ENCODE measurements at places on chromosomes 4 and X.

- DNase-seq = no peak
Observed at GRCh38 chrX:40249582-40249981, 151.8 kb upstream of the BCOR start.

- no peak for DNase-seq
Observed at GRCh38 chr4:168385142-168385490, 66.6 kb upstream of the DDX60 start.

- no peak for DNase-seq
Observed at GRCh38 chrX:74923942-74924448, 1.3 kb downstream of the NEXMIF start.

DNA sequence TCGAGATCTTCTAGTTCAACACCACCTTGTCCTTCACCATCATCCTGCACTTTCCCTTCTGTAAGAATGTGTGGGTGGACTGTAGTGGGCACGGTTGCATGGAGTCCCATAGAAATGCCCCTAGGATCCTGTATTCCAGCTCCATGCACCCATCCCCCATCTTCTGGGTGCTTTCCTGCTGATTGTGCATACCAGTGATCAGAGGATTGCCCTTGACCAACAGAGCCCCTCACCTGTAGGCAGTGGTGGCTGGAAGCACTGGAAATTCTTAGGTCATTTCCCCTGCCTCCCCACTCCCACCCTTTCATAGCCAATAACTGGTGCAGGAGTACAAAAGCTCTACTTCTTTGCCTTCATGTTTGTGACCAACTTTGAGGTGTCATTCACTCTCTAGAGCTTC, 213.4 kb upstream of the ARSJ start:
- no peak for DNase-seq

DNA sequence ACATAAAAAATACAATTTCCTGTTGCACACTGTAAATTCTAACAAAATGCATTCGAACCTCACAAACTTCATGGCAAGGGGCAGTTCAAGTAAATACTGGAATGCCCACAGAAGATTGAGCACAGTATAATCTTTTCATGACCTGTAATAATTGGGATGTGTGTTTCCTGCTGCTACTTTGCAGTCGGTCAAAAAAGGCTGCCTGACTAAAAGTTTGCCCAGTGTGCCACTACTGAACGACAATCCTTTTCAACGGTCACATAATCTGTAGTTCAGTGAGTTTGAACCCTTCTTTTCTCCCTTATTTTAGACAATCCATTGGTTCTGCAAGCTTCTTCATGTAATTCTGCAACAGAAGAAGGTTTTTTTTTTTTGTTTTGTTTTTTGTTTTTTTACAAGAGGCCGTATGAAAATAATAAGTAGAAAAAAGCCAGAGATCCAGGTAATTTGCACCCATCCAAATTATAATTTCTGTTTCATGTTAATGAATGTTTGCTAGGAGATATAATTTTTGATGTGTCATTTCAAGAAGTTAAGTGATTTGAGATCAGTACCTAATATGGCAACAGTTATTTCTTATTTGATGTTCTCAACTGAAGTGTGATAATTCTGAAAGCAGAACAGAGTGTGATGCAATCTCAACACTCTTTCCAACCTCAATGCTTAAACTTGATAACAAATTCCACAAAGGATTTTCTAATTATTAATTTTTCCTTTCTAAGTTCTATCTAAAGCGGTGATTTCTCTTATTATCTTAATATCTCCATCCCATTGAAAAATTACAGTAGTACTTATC, 237.6 kb downstream of the FSTL5 start:
- DNase-seq = no peak

Data from stromal cell of bone marrow (primary cell).